Hematopoietic multipotent progenitor cell (in vitro differentiated cells): ENCODE measurements at places on chromosomes 6 and 20.

DNA sequence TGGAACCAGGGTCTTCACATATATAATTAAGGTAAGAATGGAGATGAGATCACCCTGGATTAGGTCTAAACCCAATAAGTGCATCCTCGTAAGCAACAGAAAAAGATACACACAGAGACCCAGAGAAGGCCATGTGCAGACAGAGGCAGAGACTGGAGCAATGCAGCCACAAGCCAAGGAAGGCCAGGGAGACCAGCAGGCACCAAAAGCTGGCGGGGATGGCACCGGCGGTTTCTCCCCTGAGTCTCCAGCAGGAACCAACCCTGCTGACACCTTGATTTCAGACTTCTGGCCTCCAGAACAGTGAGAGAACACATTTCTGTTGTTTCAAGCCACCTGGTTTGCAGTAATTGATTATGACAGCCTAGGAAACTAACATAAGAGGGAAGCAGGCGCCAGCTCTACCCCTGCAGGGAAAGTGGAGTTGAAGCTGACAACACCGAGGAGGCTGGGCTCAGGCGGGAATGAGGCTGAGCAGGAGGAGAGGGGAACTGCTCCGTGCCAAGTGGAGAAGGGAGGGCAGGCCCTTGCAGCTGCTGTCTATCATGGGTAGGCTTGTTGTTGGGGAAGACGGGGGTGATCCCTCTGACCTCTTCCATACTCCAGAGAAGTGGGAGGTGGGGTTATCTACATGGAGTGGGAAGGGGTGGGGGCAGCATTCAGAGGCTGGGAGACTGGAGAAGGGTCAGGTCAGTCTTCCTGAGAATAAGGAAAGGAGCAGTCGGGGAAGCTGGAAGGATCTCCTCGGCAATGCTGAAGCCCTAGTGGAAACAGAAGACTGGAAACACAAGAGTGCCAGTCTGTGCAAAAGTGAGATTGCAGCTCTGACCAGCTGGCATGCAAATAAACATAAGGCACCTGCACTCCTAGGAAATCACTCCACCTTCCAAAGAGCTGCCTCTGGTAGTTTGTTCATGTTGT, 72.7 kb downstream of the NFATC2 start:
- no peak for DNase-seq

DNA sequence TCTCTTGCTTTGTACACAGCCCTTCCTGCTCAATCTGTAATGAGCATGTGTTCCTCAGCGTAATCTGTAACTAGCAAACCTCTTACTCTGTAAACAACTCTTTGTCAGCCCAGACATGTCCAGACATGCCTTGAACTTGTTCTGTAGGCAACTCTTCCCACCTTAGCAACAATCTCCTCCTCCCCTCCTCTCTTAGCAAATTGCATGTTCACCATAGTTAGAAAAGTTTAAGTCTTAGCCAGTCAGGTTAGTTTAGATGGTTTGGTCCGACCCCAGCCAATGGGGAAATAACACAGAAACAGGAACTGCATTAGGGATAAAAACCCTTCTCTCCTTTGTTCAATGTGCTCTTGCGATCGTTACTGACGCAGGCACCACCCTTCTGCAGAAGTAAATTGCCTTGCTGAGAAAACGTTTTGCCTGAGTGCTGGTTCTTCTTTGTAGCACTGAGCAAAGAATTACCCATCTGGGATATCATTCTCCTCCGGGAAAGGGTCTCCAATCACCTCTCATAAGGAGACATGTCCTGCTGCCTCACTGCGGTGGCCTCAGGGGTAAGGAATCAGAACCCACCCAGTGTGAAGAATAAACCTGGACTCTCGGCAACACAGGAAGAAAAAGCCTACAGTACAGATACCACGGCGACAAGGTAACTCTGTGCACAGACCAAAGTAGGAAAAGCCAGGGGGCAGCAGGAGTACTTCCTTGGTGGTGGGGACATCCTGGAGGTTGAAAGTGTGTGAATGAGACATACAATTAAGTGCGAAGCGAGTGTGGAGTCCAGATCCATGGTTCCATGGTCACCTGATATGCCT, 26.2 kb downstream of the PLN start:
- no peak for DNase-seq

DNA sequence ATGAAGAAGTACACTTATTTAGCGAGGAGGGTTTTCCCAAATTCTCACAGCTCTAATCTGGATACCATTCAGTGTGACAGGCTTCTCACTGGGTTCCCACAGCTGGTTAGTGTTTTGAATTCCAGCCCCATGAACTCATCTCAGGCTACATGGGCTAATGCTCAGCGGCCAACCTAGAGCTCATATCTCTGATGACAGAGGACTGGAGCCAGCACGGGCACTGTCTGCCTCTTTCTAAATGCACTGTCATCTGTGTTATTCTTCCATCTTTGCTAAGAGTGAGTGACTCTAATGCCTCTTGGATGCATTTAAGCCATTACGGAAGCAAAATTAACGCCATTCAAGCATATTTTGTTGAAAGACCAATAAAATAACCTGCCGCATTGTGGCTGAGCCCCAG, 308.9 kb upstream of the JAG1 start:
- no peak for DNase-seq

DNA sequence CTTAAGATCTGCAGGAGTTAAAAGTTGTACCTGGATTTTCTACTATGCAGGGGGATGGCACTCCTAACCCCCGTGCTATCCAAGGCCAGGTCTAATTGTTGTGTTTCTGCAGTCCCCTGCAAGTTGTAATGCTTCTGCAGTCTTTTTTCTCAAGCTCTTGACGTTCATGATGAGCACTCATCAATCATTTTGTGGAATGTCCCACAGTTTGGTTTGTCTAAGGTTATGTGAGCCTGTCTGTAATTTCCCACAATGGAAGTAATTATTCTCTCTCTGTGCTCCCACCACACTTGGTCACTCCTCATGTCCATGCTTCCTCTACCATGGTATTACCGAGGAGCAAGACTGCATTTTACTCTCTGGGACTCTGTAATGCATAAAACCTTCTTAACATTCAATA, 107.6 kb upstream of the SSTR4 start:
- DNase-seq, result no peak

- DNase-seq, result no peak
Observed at GRCh38 chr6:54041239-54041638, 70.0 kb upstream of the MLIP start.

- DNase-seq, result no peak
Observed at GRCh38 chr6:163804991-163805390, 390.5 kb downstream of the QKI start.

DNA sequence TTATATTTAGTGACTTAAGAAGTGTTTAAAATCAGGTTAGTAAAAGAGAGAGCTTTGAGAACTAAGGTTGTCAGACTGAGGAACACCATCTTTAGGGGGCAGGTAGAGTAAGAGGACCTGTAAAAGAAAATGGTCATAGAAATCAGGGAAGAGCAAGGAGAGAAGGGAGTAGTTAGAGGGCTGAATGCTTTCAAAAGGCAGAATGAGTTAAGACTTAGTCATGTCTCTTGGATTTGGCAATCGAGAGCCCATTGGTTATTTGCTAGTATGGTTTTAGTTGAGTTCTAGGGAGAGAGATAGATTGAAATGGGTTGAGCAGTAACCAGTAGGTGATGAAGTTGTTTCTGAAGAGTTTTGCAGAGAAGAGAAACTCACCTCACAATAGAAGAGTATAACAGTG, 51.1 kb downstream of the RALGAPB start:
- no peak for DNase-seq

- no peak for DNase-seq
Observed at GRCh38 chr6:106309766-106310373, 15.7 kb downstream of the ATG5 start.

DNA sequence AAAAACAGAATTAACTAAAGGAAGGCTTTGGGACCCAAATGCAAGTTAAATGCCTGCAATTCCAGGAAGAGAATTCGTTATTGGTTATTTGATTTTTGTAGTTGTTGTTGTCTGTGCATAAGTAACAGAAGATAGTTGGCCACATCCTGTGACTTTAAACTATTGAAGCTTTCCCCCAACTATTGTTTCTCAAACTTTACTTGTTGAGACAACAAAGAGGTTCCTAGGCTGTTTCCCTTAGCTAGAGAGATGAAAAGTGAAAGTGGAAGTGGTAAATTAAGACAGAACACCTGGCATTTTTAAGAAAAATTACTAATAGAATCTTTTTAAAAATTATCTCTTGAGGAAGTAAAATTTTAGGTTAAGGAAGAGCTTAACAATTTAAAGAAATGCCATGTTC, 525.2 kb downstream of the PKHD1 start:
- DNase-seq, result no peak

GRCh38 chr20:34029415-34029814, 35.7 kb downstream of the RALY start:
- DNase-seq, result no peak

GRCh38 chr6:20302168-20302567, 89.9 kb upstream of the MBOAT1 start:
- no peak for DNase-seq

GRCh38 chr6:125228981-125229479, 72.7 kb downstream of the HDDC2 start:
- DNase-seq, result no peak

- no peak for DNase-seq
Observed at GRCh38 chr20:17061715-17062114, 165.1 kb upstream of the PCSK2 start.

DNA sequence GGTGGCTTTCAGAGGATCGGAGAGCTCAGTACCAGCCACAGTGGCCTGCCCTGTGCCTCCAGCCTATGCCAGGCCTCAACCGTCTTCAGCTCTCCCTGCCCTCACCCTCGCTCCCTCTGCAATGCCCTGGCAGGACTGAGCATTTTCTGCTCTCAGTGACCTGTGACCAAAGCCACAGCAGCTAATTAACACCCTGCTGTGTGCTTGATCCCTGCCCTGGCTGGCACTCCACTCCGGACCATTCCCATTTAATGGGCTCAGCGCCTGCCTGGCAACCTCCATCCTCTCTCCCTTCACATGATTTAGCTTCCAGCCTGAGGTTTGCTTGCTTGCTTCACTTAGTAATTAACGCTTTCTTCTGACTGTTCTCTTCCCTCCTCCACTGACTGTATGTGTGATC, 287.5 kb downstream of the LRFN2 start:
- no peak for DNase-seq

GRCh38 chr6:195861-196360, 96.4 kb upstream of the DUSP22 start:
- peak; percentile 26 for DNase-seq

DNA sequence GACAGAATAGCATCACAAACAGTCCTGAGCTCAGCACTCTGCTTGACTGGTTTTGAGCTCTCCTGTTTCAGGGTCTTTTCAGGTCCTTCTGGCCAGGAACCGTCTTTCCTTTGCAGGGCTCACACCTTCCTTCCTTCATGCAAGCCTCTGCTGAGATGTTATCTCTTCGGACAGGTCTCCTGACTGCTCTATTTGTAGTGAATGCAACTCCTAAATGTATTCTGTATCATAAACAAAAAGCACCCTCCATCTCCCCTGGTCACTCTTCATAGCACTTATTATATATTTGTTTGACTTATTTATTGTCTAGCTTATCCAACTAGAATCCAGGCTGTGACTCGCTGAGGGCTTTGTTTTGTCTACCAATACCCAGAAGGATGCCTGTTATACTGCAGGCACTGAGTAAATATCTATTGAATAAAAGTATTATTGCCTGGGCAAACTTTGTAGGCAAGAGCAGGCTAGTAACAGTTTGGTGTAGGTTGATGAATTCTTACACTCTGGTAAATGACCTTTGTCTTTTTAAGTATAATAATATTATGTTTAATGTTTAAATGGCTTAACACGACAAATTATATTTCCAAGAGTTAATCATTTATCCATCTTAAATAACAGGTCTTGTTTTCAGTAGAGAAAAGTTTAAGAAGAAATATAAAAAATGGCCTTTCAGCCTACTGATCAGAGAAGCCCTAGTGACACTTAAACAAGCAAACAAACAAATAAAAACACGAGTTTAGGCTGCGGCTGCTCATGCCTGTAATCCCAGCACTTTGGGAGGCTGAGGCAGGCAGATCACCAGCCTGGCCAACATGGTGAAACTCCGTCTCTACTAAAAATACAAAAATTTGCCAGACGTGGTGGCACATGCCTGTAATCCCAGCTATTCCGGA, 199.7 kb downstream of the BCAS1 start:
- no peak for DNase-seq

DNA sequence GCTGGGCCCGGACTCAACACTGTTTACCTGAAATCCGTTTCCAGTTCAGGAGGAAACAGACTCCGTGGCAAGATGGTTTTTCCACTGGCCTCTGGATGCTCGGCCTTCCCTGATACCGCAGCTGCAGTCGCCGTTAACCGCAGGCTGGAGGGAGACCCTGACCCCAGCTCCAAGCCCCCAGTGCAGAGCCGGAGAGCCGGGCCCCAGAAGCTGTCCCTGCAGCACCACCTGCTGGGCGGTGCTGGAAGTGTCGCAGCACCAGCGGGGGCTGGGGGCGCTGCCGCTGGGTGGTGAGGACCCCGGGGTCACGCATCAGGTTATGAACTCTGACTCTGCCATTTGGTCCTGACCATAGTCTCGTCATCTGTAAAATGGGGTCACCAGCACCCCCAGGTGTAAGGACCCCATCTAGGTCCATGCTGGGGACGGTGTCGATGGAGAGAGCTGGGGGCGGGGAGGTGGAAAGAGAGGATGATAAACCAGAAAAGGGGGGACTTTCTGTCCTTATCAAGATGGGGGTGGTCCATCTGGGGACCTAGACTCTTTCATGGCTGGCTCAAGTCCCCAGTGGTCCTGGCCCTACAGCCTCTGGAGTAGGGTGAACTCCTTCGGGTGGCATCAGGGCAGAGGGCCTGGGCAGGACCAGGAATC, 20.8 kb upstream of the CHRNA4 start:
- DNase-seq, result peak; percentile 22

DNA sequence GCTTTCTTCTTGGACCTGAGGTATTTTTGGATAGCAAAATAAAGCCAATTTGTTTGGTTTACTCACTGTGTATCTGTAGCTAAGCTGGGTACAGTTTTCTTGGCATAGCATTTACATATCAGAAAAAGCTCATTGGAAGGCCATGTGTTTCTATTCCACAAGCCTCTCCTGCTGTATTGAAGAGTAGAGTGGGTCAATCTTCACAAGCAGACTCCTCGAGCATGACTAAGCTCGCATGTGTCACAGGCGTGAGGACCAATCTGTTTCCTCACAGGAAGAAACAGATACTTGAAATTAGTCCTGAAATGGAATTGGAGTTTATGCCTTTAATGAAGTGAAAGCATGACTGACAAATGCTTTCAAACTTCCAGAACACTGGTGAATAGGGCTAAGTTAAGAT, 1279.0 kb upstream of the MAP3K7 start:
- DNase-seq, result peak; percentile 1

DNA sequence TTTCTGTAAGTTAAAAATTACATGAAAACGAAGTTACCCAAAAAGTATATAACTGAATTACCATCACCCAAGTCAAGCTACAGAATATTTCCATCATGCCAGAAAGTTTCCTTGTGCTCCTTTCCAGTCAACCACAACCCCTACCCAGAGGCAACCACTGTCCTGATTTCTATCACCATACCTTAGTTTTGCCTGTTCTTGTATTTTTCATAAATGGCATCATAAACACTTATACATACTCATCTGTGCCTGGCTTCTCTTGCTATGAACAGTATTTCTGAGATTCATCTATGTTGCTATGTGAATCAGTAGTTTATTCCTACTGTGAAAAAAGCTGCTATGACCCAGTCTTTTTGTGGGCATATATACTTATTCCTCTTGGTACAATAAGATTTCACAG, 7.4 kb downstream of the FKBP5 start:
- no peak for DNase-seq
